ENCODE measurements at places on chromosomes 5 and 9.

DNA sequence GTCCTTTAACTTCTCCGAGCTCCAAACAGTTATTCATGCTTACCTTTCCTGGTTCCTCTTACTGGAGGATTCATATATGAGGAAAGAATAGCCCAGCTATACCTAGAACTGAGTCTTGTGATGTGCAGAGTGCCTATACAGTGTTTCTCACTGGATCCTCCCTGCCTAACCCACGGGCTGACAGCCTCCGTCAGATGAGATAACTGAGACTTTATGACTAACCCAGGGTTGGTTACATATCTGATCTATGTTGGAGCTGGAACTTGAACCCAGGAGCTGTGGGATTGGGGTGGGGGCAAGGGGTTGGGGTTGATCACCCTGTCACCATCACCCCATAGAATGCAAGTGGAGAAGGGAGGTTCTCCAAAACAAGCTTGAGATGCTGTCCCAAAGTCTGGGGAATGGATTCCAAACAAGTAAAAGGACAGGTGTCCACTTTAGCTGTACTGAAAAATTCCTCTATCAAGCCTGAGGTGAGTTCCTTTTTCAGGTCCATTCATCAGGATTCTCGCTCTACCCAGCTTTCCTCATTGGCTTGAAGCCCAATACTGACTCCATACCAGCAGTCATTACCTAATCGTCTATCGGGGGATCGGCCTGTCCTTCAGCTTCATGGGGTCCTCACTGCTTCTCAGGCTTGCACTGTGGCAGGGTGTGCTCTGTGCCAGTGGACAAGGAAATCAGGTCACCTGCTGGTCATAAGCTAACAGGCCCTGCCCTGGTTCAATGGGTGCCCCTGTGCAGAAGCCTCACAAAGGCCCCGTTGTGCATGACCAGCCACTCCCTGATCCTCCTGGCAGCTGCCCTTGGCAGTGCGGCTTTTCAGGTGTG is 100.6 kb downstream of the ARHGAP26 start:
- DNase-seq = no peak

DNA sequence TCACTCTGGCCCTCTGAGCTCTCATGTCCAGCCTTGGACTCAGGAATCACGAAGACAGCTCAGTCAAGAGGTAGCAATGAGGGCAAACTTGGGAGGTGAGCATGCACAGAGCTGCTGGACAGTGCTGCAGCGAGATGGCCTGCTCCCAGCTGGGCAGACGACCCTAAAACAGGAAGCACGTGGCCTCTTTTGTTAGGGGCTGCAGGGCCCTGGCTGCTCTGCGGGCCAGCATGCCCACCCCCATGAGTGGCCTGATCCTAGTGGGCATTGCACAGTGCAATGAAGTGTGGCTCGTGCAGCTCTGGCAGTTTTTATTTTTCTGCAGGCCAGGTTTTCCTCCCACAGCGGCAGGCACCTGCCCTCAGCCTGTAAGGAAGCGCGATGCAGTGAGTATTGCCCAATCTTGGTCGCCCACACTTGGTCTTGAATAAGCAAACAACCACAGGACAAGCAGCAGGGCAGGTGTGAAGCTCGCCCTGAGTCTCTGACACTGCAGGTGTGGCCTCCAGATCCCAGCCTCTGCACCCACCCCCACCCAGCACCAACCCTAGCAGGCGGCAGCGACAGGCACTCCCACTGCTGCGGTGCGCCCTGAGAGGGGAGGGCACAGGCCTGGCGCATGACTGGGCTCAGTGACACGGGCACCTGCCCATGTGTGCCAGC is 60.8 kb downstream of the SEMA4D start:
- DNase-seq = no peak

DNA sequence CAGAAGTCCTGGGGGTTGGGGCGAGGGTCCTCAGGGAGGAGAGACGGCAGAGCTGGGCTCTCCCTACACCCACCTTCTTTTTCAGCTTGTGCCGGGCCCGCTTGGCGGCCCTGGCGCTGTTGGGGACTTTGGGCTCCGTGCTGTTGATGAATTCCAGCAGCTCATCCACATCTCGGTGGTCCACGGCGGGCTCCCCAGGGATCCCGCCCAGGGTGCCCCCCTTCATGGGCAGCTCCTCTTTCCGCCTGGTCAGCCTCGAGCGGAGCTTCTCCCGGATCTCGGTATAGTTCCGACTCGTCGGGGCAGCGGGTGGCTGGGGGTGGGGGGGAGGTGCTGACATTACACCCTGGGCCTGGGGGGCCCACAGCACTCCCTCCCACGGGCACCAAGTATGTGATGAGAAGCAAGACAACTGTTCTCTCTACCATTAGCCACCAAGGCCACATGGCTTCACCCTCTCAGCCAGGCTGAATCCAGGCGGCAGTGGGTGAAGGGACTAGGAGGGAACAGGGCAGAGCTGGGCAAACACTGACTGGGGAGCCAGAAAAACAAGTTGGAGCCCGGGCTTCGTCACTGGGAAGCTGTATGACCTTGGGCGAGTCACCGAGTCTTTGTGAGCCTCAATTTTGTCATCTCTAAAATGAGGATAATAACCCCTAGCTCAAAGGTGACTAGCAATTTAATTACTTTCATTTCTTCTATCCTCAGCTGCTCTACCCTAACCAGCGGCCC is 14.6 kb upstream of the DDX41 start:
- DNase-seq = no peak

DNA sequence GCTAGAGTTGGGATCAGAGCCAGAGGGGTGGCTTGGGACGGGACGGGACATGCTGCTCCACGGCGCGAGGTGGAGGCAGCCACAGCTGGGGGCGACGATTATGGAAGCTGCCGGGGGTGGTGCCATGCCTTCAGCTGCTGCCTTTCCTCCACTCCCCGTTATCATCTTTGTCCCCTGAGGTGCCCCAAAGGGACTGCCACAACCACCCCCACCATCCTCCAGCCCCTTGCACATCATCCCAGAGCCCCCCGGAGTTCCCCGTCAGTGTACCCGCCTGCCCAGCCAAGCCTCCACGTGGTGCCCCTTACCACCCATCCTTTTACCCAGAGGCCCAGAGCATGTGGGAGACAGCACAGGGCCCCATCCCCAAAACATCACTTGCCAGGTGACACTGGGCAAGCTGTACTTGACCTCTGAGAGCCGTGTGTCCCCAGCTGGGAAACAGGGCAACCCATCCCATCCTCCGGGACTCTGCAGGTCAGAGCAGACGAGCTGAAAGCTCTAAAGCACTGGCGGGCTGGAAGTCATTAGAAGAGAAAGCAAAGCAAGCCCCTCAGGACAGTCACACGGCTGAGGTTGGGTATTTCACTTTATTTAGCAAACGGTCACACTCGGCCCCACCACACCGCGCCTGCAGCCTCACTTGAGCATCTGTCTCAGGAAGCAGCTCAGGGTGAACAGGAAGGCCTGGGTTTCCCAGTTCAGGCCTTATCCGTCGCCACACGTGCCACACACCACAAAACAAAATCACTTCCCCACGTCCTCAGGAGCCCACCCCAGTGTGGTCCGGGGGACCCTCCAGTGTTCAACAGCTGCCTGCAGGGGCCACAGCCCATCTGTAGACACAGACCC is 19.5 kb upstream of the MXD3 start:
- DNase-seq = no peak

GRCh38 chr9:24132244-24132643 is 306.2 kb upstream of the ELAVL2 start:
- DNase-seq = no peak

- no peak for DNase-seq
Measured at GRCh38 chr9:38060681-38061080, 8.3 kb downstream of the SHB start.

- DNase-seq = peak; percentile 70
Measured at GRCh38 chr9:123109540-123110279, 76.2 kb downstream of the GPR21 start.

DNA sequence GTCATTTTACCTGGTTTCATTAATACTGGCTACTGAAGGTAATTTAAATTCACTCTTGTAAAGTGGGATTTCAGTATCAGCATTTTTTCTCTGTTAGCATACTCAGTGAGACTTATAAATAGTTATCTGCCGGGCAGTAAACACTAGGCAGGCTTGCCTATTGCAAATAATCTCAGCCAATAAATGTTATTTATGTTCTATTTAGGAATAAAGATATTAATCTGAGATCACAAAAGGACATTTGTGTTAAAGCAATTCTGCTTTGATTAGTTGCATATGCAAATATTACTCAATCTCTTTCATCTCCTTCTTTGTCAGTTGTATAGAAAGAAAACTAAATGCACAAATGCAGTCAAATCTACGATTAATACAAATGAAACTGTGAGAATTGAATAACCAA is 827.8 kb downstream of the TLE4 start:
- no peak for DNase-seq

GRCh38 chr5:39218482-39219402 is 621 bp downstream of the FYB1 start:
- no peak for DNase-seq

GRCh38 chr5:149414405-149415065 is 35.4 kb upstream of the IL17B start:
- no peak for DNase-seq

DNA sequence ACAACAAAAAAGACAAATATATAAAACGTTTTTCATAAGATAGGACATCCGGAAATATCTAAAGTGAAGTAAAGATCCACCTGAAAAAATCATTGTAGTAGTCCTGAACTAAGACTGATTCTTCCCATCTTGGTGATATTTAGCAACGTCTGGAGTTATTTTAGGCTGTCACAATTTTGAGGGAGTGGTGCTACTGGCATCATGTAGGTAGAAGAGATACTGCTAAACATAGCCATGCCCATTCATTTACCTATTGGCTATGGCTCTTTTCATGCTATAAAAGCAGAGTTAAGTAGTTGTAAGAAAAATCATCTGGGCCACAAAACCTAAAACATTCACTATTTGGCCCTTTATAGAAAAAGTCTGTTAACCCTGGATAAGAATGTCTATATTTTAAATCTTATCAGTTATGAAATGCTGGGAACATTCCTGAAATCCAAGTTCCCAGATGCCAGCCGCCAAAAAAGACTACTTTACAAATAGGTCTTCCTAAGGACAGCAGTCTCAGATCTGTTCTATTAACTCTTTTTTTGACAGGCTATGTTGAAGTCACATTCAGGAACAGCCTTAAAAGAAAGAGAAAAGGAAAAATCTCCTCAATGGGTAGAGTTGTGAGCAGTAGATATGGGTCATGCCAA is 27.0 kb downstream of the RAPGEF6 start:
- no peak for DNase-seq

DNA sequence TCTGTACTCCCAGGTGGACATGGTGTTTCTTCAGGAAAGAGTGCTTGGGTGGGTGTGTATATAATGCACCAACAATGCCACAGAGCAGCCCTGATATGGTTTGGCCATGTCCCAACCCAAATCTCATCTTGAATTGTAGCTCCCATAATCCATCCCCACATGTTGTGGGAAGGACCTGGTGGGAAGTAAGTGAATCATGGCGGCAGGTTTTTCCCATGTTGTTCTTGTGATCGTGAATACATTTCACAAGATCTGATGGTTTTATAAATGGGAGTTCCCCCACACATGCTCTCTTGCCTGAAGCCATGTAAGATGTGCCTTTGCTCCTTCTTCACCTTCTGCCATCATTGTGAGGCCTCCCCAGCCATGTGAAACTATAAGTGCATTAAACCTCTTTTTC is 158.5 kb downstream of the NR3C1 start:
- DNase-seq = no peak

DNA sequence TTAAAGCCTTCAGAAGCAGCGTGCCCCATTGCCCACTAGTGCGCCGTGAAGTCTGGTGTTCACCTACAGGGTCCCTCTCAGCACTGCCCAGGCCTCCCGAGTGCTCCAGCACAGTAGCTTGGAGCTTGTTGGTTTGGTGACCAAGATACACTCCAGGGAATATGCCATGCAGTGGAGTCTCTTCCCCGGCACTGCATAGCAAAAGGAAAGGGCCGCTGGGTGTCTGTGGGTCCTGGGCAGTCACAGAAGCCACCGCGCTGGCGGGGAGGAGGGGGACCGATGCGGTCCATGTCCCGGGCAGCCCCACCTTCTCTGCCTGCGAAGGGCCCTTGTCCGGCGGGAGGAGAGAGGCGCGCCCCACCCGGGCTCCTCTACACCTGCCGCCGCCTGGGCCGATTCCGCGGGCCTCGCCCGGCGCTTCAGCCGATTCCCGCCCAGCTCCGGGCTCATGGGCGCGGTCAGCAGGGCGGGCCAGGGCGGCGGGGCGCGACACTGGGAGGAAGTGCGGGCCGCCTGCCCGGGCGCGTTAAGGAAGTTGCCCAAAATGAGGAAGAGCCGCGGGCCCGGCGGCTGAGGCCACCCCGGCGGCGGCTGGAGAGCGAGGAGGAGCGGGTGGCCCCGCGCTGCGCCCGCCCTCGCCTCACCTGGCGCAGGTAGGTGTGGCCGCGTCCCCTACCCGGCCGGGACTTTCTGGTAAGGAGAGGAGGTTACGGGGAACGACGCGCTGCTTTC is at the start of gene SYK:
Gene SYK (plus strand): TSS at position 579 of the 732 bp plus-strand sequence. CDS start 42,080 bp downstream, outside the sequence.
- DNase-seq = peak; percentile 45

DNA sequence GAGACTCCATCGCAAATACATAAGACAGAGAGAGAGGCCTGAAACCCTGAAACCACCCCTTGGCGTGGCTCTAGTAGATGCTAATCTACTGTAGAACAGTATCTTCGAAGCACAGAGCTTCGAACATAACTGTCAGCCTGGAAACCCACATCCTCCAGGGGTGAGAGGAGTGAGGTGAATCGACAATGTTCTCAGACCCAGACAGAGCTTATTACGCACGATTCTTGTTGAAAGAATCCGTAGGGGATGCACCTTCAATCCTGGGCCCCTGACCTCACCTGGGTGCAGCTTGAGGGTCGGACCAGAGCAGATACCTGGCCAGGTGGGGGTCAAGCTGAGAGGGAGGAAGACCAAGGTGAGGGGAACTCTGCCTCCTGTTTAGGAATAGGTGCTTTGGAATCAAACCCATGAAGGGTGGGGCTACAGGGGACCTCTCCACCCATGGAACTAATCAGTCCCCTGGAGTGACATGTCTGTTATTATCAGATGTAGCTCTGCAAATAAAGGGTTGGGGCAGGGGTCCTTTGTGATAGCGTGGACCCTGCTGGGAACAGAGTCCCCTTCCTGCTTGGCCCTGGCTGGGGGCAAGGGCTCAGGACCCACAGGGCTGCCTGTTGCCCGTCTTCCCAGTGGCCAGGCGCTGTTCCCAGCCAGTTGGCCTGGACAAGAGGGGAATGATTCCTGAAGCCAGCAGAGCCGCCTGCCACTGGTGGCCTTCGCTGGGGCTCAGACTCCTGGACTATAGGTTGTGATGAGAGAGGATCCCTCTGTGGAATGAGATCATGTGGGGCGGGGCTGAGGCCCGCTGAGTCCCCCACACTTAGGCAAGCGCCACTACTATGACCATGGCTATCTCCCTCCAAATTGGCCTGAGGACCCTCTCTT is 41.2 kb downstream of the DBH start:
- DNase-seq = no peak

DNA sequence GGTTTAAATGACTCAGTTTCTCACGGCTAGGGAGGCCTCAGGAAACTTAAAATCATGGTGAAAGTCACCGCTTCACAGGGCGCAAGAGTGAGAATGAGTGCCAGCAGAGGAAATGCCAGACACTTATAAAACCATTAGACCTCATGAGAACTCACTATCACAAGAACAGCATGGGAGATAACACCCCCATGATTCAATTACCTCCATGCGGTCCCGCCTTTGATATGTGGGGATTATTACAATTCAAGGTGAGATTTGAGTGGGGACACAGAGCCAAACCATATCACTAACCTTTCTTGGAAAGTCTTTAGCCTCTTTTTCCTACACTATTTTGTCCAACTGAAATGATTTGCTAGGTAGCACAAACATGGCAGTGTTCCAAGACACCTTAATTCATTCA is 533.9 kb upstream of the NUDT12 start:
- DNase-seq = no peak
